ENCODE measurements at places on chromosomes 2 and 18. TPM values are rescaled to one million over a fixed set of nuclear protein-coding genes. Genes with fewer than 3 reads are reported as not detected.

Gene PLEK
- total RNA-seq = not detected

Gene MBP
- total RNA-seq = 19.2 TPM

Gene RESP18
- not detected for total RNA-seq

Gene USP40
- 12.0 TPM for total RNA-seq

Gene CCDC68
- 0.92 TPM for total RNA-seq

Gene RPS27A
- total RNA-seq = 1,431 TPM

Gene NGEF
- 3.2 TPM for total RNA-seq

Gene LRRTM4
- 8.1 TPM for total RNA-seq

Gene UGT1A10
- not detected for total RNA-seq

DNA sequence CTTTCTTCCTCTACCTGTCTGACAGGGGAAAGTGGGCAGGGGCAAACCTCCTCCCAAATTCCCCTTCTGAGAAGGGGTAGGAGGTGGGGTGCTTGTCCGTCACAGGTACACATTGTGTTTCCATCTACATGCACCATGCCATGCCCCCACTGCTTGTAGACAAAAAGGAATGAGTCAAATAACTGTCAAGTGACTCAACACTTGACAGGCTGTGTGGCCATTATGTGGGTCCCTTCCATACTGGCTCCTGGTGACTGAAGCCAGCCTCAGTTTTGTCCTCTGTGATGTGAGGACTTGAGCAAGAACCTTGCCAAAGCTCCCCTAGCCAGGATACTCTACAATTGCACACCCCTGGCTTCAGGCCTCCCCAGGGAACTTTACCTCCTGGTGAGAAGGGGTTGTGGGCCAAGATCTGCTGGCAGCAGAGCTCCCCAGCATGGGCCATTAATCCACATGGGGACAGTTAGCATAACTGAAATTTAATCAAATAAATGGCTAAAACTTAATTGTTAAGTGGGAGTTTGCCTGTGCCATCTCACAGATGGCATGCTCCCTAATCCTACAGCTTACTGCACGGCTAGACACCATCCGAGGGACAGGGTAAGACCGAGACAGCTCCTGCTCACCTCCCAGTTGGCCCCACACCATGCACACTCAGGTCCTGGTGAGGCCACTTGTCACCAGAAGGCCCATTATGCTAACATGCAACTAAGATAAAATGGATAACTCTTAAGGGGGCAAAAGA lies 140.2 kb downstream of the BCL11A start:
- no peak for DNase-seq

GRCh38 chr18:36672437-36673344 lies 156.1 kb downstream of the TPGS2 start:
- DNase-seq = no peak

- DNase-seq = no peak
These were observed 557.1 kb upstream of the CHAC2 start for GRCh38 chr2:53210538-53210937.

DNA sequence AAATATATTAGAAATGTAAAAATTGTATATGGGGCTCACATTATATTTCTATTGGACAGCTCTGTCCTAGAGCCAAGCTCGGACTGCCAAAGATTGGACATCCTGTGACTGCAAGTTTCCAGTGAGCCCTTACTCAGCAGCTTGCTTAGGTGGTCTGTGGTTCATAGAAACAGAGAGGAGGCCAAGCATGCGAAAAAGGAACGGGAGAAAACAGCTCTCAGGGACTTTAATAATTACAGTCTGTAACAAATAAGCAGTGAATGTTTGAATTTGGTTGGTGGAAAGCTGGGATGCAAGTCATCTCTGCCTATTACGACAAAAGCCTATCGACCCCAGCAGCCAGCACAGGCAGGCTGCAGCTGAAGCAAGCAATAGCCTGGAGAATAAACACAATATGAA lies 35.6 kb downstream of the WIPF1 start:
- DNase-seq = no peak

DNA sequence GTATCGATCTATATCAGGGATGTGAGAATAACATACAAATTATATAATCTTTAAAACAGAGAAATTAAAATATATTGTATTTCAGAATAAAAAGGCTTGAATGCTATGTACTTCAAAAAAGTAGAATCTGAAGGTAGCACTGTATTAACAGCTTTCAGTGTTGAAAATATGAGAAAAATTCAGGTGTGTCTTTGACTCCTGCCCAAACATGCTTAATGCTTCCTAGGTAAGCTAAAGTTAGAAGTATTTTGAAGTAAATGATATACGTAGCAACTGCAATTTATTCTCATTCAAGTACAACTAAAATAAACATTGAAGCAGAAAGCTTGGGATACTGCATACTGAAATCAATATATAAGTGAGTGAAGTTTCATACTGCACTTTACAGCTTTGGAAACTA lies 1082.0 kb upstream of the ACVR2A start:
- no peak for DNase-seq

DNA sequence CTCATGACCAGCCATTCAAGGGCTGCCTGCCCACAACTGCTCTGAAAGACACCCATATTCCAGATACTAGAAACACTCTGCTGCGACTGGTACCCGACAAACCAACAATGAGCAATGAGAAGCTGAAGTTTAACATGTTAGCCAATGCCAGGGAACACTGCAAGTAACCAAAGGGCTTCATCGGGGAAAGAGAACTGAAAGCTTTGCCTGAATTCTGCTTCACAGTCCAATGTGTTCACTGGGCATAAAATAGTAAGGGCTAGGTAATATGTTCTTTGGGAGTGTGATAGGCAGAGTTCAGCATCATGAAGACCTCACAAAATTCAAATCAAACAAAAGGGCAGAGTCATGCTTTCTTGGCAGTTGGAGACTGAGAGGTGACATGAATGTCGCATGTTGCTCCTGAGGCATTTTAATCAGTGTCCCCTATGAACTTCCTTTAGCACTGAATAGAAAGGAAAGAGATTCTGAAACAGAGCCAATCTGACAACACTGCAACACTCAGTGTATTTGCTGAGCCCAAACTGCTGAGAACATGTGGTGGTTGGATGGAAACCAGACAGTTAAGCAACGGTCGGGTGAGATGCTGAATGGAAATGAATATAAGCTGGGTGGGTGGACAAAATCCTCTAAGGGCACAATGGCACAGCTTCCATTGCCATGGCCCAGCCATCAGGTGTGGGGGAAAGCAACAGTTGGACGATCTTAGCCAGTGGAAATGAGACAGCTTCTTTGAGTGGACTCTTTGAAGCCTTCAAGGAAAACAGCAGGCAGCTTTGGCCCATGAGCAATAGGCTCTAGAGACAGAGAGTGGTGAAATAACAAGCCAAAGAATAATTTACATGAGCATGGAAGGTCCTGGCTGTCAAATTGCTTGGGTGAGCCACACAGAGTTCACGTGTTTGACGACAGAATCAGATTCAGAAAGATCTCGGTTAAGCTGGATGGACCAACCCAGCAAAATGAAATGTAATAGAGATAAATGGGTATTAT lies 277.5 kb downstream of the AFF3 start:
- no peak for DNase-seq

- no peak for DNase-seq
These were observed 93.5 kb upstream of the NDUFV2 start for GRCh38 chr18:9008709-9009635.

DNA sequence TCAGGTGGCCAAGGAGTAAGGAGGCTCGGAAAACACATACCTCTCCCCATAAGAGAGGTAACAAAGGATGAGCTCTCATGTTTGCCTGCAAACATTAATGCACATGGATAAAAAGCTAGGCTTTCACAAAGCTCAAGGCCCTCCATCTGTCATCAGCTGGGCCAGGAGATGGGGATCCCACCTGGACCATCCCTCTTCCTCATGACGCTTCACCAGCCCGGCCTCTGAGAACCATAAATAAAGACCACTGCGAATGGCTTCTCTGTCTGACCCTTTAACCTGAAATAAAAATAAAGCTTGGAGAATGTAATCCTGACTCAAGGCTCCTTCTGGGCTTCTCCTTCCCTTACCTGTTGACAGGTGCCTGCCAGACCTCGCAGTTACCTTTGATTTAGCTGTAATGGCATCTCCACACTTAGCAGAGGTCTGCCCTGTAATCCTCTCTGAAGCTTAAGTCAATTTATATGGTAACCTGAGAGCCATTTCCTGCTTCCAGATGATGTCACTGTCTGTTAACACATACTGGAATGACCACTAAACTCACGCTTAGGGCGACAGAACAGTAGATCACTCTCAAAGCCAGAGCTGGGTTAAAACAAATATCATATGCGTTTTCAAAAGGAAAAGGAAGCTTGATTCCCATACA lies 29.3 kb upstream of the FOXI3 start:
- DNase-seq = no peak

- DNase-seq = no peak
These were observed 195.7 kb downstream of the ZFP36L2 start for GRCh38 chr2:43030551-43031307.

DNA sequence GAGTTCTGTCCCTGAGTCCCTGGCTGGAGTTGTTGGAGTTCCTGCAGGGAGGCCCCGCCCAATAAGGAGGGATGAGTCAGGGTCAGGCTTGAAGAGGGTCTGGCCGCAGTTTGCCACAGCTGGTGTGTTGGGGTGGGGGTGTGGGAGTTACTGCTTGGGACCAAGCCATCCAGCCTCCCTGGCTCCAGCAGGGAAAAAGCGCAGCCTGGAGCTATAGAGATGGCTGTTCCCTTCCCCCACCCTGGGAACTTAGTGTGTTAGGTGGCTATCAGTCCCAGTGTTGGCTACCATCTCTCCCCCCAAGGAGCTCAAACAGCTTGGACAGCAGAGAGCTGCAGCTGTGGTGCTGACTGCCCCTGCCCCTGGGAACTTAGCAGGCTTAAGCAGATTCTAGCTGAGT lies 13.2 kb upstream of the TANK start:
- DNase-seq = no peak

DNA sequence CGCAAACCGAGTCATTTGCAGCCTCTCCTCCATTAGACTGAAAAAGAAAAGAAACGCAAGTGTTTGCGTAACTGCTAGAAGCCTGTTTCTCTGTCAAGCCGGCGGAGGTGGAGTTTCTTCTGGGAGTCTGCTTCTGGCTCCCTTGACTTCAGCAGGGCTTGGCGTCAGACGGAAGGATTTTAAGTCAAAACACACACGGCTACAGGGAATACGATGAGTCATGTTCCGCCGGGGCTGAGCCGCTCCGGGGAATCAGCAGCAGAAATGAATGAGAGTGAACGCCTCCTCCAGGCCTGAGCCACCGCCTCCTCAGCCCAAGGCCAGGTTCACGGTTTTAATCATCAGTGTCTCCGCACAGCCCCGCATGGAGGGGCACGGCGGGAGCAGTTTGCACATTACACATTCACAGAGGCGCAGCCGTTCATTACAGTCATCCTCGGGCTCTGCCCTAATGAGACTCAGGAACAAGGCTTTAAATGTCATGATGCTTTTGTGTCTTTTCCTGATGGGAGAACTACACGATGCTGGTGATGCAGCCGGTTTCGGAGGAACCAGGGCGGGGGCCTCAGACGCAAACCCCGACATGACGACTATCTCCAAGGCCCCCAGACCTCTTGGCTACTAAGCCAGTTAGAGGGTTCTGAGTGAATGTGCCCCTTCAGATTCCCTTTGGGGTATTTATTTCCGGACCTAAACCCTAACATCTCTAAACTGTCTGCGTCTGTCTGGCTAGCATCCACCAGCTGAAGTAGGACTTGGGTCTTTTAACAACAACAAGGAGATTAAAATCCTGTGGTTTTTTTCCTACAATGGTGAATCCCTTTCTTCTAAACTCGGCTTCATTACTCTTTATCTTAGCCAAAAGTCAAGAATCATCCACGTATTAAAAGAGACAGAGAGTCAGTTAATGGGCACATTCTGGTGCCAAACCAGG lies 11.1 kb upstream of the SCG2 start:
- peak; percentile 60 for DNase-seq

DNA sequence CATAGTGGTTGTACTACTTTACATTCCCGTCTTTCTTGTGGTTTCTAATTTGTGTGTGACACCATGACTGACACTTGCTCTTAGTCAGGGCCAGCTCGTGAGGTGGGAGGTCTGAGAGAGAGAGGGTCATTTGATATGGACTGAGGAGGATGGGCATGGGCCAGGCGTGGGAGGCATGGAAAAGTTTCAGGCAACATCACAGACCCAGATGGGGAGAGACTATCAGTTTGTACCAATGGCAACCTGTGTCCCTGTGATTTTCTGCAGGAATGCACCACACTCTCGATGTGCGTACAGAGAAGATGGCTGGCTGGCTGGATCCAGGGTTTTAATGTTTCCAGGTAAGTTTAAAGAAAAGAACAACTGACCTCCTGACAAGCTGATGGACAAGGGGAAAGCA lies 273.6 kb downstream of the CYRIA start:
- DNase-seq = no peak

GRCh38 chr2:8837795-8838140 lies 355 bp upstream of the KIDINS220 start:
- peak; percentile 57 for DNase-seq

- no peak for DNase-seq
These were observed 176.9 kb downstream of the ALPK2 start for GRCh38 chr18:58451972-58452334.

DNA sequence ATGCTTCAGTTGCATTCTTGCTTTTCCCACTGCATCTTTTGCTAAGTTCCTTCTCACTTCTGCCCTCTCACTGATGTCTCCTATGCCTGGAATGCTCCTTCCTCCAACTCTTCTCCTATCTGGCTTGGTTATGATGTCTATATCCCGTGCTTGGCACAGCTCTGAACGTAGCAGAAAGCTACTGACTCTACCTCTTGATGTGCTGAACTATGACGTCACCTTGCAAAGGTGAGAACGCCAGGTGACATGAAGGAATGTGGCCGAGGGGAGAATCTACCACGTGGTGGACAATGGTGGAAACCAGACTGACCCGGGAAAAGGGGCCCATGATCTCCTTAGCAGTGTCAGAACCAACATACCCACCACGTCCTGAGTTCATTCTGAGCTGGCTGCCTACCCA lies 209.7 kb downstream of the SH3BP4 start:
- DNase-seq = no peak

GRCh38 chr2:28610583-28611201 lies 114.8 kb downstream of the PLB1 start:
- no peak for DNase-seq

DNA sequence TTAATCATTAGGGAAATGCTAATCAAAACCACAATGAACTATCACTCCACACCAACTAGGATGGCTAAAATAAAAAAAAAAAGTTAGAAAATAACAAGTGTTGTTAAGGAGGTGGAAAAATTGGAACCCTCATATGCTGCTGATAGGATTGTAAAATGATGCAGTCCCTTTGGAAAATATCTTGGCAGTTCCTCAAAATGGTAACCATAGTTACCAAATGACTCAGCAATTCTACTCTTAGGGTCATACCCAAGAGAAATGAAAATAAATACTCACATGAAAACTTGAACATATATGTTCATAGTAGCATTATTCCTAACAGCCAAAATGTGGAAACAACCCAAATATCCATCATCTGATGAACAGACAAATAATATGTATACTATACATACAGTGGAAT lies 15.7 kb upstream of the ACVR2A start:
- DNase-seq = no peak

DNA sequence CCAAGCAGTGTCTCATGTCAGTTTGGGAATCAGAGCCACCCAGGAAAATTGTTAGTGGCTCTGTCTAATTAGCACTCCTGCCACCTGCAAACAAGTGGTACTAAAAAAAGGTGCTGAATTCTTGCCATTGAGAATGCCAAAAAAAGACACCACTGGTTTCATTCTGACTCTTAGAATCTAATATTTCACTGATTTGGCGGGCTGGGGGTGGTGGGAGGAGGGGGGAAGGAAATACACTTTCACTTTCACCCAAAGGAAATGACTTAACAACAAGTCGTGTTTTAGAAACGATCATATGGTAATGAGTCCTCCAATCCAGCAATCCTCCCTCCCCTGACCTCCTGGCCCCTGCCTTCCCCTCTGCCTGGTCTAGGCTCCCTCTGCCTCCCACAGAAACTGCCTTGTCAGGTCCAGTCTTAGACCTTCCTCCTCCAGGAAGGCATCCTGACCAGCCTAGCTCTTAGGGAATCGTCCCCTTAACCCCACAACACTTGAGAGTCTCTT lies 4.4 kb upstream of the KLHL29 start:
- DNase-seq = no peak

Measured in H1 (cell line).